ENCODE measurements at places on chromosomes 11 and 22.
A peak's percentile ranks its signal among the peaks of the same experiment; 100 is the strongest.

DNA sequence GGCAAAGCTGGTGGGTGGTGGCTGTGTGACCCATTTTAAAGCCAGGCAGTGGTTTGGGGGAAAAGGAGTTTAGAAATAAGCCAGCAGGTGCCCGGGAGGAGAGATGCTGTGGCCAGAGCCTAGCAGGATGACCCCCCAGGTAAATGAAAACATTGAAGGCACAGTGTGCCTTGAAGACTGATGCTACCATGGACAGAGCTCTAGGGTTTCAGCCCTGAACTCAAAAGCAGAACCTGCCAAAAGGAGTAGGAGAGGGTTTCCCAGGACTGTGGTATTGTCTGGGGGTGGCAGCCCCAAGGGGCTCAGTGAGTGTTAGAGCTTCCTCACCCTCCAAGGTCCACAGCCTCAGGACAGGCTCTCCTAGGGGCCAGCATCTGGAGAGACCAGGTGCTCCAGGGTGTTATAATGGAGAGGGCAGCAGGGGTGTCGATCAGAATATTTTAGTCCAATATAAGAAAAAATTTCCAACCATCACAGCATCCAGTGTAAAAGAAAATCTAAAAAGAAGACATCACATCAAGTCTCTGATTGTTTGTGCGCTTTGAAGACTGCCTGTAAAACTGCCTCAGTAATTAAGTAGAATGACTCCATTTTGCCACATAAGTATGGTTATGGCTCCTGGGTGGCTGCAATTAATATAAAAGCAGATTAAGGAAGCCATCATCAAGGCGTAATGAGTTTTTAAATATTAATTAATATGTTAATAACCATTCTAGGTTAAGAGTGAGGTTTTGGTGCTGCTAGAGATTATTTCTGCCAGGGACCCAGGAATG lies 88.6 kb upstream of the LMO1 start:
- no peak for DNase-seq

GRCh38 chr11:11349870-11350337 lies 3.1 kb downstream of the CSNK2A3 start:
- no peak for DNase-seq

DNA sequence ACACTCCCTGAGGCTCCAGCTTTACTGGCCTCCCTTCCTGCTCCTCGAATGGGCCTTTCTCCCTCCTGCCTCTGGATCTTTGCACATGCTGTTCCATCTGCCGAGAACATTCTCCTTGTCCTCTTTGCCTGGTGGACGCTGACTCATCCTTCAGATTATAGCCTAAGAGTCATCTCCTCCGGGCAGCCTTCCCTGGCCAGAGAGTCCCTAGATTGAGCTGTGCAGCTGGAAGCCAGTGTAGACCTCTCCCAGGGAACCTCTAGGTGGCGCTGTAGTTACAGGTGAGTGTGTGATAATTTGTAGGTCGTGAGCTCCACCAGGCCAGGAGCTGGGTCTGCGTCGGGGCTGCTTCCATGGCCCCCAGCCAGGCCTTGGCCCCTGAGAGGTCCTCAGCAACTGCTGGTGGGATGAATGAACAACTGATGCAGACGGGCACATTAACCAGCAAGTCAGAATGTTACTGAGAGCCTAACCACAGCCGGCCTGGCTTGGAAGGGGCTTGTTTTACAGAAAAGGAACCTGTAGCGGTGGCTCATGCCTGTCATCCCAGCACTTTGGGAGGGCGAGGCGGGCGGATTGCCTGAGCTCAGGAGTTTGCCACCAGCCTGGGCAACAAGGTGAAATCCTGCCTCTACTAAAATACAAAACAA lies 8.7 kb downstream of the PNPLA5 start:
- no peak for DNase-seq

DNA sequence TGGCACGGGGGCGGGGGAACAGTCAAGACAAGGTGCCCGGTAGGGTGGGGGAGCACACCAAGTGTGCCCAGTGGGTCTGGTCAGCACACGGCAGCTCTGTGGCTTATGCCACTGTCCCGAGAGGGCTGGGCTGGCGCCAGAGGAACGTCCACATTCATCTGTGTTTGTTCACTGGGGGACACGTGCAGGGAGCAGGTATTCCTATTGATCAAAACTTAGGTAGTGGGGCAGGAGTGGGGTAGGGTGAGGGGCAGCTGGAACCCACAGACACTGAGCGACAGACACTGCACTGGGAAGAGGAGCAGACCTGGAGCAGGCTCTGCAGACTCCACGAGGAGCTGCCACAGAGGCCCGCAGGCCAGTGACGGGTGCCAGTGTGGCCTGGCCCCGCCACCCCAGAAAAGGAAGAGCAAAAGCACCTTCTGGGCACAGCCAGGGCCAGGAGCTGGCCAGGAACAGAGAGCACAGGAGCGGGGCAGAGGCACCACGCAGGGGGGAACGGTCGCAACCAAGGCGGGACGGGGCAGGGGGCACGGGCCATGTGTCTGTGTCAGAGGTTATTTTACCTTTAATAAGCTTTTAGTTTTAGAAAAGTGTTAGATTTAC lies 2.1 kb upstream of the MOB2 start:
- DNase-seq, result no peak

GRCh38 chr11:120224361-120224760 lies 13.5 kb downstream of the OAF start:
- DNase-seq, result no peak

GRCh38 chr11:35785287-35786167 lies 123.0 kb downstream of the TRIM44 start:
- no peak for DNase-seq

DNA sequence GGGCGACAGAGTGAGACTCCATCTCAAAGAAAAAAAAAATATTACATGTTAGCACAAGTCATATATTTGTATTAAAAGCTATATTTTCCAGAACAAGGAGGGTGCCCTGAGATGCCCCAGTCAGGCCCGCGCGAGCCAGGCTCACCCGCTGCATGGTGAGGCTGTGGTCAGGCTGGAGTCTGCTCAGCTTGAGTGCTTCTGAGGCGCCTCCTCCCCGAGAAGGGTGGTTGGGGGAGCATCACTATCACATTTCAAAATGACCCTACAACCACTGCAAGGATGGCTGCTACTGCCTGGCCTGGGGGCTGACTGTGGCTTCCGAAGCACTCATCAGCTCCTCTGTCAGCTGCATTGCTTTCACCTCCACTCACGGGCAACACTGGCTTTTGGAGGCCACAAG lies 77.1 kb downstream of the SCUBE1 start:
- no peak for DNase-seq

DNA sequence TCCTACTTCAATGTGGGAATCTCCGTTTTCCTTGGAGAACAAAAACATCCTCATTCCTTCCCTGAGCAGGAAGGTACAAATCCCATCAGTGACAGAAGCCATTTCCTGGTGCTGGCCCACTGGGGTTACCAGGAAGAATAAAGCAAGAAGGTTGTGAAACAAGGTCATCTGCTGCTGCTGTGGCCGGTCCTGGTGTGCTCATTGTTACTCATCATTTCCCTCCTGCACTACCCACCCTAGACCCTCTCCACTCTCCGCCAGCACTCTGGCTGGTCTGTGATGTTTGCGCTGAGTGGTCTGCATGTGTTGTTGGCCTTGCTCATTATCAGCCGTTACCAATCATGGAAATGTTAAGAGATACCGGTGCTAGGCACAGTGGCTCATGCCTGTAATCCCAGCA lies 37.0 kb downstream of the OSBP2 start:
- DNase-seq, result no peak

GRCh38 chr11:71986131-71986530 lies 12.6 kb upstream of the IL18BP start:
- DNase-seq, result no peak

DNA sequence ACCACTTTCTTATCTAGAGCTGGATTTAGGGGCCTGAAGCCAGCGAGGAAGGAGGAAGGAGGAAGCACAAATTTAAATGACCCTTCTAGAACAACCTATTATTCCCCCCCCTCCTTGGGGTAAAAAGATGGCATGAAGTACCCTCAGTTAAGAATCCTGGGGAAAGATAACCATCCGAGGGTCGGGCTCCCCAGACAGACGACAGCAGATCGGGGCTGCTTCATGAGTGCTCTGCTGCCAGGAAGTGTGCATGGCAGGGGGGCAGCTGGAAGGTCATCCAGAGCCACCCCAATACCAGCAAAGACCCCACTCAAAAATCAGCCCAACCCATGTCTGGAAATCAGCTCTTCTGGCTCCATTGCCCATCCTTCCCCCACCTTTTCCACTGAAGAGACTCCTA lies 207.5 kb downstream of the CTTN start:
- DNase-seq, result peak; percentile 1

GRCh38 chr11:68128682-68129327 lies 7.6 kb upstream of the CHKA start:
- DNase-seq, result peak; percentile 65

GRCh38 chr11:31816468-31817053 lies 5.4 kb upstream of the PAX6 start:
- no peak for DNase-seq

DNA sequence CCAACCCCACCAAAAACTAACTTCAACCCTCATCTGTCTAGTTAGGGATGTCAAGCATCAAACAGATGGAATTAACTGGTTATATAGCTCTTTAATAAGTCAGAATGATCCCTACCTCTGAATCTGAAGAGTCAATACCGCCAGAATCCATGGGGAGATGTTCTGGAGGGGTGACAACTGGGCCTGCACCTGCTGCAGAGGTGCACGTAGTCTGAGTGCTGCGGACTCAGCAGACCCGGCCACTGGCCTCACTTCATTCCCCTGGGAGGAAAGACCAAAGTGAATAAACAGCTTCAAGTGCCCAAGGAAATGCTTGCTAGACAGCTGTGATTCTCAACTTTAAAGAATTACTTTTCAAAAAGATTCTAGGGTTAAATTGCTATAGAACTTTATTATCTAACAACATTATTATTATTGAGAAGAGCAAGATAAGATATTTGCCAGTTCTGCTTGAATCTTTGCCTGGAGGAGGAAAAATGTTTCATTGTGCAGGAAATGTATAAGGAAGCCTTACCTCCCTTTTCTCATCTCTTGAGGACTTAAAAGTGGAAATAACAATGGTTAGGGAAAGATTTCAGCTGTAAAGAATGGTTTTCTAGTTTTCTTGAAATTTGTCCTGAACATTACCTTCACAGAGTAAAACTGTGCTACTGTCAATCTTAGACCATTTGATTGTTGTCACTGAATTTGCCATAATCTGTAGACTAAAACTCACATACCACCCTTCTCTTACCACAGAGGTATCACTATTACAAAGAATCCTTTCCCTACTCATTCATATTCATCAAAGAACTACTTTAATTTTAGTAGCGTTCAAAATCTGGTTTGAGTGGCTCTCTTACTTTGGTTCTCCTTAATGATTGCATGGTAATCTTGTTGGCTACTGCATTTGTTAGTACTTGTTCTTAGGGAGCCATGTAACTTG lies 4.2 kb downstream of the XBP1 start:
- DNase-seq, result no peak

DNA sequence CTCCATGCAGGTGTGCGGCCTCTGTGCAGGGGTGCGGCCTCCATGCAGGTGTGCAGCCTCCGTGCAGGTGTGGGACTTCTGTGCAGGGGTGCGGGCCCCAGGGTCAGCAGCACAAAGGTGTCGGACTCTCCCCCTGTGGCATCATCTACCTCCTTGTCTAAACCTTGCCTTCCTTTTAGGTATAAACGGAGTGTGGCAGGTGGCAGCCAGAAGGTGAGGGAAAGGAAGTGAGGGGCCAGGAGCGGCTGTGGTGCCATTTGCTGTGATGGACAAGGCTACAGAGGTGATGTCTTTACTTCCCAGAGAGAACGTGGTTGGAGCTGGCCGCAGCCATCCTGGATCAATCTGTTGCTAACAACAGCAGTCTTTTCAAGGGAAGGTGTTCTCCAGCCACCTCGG lies 9.1 kb downstream of the GAL start:
- no peak for DNase-seq

DNA sequence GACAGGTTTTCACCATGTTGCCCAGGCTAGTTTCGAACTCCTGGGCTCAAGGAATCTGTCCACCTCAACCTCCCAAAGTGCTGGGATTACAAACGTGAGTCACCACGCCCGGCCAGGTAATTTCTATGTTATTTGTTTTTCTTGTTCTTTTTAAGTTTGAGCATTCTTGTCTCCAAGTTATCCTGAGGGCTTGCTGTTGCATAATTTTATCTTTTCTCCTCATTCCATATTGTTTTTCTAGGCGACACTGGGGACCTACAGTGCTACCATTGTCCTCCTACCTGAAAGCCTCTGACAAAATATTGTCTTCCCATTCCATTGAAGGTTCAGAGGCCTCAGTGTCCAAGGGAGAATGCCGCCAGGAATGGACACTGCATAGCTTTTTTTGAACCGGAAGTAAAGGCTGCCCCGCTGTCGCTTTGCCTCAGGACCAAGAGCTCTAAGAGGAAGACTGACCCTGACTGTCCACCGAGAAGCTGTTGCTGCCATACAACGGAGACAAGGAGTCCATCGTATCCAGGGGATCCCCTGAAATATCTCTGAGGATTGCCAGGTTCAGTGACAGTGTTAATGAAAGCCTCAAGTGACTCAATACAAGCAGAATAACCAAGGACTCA lies 9.7 kb downstream of the AP5B1 start:
- no peak for DNase-seq

GRCh38 chr11:122778148-122778547 lies 60.2 kb upstream of the CRTAM start:
- DNase-seq, result no peak

DNA sequence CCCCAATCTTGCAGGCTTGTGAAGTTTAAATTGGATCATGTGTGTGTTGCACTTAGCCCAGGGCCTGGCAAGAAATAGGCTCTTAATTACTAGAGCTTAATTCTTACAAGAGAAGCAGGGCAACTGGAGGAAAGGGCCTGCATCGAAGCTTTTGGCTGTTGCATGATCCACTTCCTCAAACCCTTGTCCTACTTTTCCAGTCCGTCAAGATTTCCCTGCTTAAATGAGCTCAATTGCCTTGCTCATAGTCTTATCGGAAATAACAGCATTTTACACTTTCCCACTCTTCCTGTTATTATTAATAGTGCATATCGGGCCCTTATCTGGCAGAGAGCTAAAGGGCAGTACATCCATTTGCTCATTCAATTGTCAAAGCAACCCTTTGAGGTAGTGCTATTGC lies 18.1 kb downstream of the DTX4 start:
- no peak for DNase-seq

GRCh38 chr11:11467312-11467711 lies 114.3 kb upstream of the CSNK2A3 start:
- no peak for DNase-seq

DNA sequence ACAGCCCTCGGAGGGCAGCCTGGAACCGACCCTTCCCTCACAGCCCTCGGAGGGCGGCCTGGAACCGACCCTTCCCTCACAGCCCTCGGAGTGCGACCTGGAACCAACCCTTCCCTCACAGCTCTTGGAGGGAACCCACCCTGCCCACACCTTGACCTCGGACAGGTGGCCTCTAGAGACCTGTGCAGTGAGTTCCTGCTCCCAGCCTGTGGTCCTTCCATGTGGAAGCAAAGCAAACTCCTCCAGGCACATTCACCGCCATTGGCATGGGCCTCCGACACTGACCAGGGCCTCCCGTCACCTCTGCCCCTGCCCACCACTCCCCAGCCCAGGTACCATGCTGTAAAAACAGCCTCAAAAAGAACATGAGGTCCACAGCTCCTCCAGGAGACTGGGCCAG lies 272.1 kb downstream of the BRD1 start:
- DNase-seq, result no peak

- DNase-seq, result no peak
Observed at GRCh38 chr11:120326845-120327281, 1.8 kb downstream of the TLCD5 start.
